ENCODE measurements at places on chromosomes 4 and X.

GRCh38 chrX:7133050-7133440 lies 14.5 kb upstream of the STS start:
- DNase-seq = peak; percentile 16

- DNase-seq = no peak
Observed at GRCh38 chrX:55356609-55357008, 91.9 kb upstream of the PAGE3 start.

DNA sequence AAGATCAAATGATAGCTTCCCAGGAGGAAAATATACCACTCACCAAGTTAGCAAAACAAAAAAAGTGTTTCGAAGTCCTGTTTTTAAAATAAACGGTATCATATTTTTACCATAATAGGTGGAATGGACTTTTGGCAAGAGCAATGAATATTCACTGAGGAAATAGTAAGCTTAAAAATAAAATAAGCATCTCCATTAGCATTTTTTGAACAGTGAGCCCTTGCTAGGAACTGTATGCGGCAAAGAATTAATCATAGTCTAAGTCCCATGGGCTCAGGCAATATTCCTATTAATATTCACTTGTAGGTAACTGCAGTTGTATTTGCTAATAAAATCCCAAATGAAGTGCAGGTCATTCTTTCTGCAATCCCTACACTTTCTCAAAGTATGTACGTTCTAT lies 191.7 kb upstream of the GABRA2 start:
- DNase-seq = no peak

- no peak for DNase-seq
Observed at GRCh38 chr4:169975838-169976796, 50.1 kb downstream of the MFAP3L start.

DNA sequence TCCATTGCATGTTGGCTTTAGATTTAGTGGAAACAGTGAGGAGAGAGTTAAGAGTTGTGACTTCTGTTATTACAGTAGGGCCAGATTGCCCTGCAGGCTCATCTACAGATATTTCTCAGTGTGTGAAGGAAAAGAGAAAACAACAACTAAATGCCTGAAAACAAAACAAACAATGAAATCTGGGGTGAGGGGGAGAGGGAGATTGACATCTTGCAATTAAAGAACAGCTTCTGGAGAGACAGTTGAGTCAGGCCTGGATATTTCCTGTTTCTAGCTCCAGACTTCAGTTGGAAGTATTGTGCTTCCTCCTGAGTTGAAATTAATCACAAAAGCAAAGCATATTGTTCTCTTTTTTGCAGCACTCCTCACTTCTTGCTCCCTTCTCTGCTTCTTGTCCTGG lies 108.3 kb upstream of the SCML1 start:
- no peak for DNase-seq

- DNase-seq = no peak
Observed at GRCh38 chrX:14630733-14631132, 101.4 kb downstream of the GLRA2 start.

DNA sequence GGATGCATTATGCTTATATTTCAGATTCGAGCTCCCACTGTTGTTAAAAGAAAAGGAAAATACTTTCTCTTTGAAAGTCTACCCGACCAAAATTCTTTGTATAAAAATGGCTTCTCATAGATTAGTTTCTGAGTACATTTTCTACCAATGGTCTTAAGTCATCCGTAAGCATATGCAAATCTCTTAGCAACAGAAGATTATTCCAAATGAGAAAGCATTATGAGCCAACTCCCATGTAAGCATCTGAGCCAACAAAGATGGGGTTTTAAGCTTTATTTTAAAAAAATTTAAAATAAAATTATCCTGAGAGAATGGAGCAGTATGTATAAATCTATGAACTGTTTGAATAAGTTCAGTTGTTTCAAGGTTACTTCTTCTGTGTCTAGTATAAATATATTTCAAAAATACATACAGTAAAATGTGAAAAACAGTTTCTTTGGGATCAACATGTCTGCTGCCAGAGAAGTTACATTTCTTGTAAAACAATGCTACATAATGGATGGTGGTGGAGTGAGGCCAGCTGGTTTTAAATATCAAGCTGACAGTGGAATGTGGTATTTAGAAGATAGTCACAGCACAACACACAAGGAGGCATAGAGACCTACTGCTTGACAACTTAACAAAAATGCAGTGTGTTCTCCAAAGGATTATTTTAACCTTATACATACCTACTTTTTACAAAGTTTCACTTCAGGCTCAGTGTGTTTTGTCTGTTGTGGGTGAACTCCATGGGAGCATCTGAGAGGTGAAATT lies 199.5 kb upstream of the DIPK2B start:
- DNase-seq = peak; percentile 9

- DNase-seq = peak; percentile 7
Observed at GRCh38 chr4:37516057-37516775, 170.0 kb downstream of the RELL1 start.

GRCh38 chrX:49220100-49220499 lies 13.0 kb downstream of the CACNA1F start:
- no peak for DNase-seq

- peak; percentile 6 for DNase-seq
Observed at GRCh38 chr4:177016541-177017141, 223.9 kb upstream of the VEGFC start.

- no peak for DNase-seq
Observed at GRCh38 chr4:6926081-6926480, 16.5 kb downstream of the TBC1D14 start.

DNA sequence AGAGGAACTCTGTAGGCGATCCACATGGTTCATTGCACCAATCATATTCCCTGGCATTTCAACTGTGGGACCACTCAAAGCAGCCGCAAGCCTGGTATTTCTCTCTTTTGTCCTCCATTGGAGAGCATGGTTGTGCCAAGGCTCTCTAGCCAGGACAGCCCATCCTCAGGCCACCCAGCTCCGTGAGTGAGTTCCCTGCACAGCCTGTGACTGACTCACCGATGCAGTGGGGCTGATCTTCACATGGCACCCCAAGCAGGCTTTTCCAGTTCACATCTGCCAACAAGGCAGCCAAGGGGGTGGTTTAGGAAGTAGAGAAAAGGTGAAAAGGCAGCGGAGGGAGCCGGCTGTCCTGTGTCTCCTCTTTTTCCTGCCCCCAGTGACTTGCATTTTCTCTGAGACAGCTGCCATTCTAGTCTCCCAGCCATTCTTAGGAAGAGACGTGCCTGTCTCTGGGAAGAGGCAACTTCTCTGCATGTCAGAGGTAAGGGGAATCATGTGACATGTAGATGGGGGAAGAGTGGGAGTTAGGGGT lies 69.2 kb downstream of the MID1IP1 start:
- no peak for DNase-seq

GRCh38 chr4:39667706-39668105 lies 29.0 kb upstream of the SMIM14 start:
- no peak for DNase-seq

DNA sequence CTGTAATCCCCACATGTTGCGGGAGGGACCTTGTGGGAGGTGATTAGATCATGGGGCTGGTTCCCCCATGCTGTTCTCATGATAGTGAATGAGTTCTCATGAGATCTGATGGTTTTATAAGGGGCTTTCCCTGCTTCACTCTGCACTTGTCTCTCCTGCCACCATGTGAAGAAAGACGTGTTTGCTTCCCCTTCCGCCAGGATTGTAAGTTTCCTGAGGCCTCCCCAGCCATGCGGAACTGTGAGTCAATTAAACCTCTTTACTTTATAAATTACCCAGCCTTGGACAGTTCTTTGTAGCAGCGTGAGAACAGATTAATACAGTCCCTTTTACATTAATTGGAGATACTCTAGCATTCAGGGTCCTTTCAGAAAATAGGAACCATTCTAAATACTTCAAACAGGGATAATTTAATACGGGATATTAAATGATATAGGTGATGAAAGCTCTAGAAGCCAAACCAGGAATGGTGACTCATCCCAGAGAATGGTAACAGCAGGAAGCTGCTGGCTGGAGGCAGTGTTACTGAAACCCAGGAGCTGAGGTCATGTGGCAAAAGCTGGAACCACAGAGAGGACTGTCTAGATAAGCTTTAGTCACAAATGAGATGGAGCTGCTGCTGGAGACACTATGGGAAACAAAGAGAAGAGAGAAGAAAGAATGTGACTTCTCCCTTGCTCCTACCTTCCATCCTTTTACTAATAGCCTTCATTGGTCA lies 57.3 kb downstream of the GSTCD start:
- peak; percentile 84 for DNase-seq

DNA sequence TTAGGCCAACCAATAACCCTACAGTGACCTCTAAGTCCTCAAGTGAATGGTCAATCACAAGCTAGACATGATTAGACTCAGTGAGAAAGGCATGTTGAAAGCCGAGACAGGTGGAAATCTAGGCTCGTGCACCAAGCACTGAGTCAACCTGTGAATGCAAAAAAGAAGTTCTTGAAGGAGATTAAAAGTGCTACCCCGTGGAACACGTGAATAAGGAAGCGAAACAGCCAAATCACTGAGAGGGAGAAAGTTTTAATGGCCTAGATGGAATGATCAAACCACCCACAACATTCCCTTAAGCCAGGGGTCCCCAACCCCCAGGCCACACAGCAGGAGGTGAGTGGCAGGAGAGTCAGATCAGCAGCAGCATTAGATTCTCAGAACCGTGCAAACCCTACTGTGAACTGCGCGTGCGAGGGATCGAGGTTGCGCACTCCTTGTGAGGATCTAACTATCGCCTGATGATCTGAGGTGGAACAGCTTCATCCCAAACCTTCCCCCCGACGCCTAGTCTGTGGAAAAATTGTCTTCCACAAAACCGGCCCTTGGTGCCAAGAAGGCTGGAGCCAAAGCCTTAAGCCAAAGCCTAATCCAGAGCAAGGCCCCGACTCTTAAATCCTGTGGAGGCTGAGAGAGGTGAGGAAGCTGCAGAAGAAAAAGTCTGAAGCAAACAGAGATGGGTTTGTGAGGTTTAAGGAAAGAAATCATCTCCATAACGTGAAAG lies 19.5 kb upstream of the PDE6B start:
- DNase-seq = no peak

DNA sequence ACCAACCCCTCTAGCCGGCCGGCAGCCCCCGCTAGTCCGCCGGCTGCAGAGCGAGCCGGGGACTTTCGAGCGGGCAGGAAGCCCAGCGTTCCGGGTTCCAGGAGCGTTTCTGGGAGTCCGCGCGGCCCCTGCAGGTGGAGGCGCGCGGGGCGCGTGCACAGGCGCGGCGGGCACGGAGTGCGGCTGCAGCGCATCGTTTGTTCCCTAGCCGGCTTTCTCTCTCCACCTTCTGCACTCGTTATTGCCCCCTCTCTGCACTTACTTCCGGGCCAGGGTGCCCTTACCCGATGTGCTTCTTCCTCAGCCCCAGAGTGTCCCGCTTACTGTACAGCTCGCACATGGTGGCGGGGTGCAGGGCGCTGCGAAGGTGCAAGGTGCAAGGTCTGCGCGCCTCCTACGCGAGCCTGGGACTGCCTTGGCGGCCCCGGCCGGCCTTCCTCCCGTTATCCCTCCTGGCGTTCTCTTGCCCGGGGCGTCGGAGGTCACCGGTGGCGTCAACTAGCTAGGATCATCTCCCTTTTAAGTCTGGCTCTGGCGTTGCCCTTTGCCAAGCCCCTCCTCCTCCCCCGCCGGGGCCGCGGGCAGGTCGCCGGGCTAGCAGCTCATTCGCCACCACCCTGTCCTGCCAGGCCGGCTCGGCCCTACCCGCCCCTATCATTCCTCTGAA lies at the start of gene ETNPPL:
TSS of gene ETNPPL (minus strand) at position 495 of the 667 bp plus-strand sequence. CDS start at position 340, 155 bp downstream.
- DNase-seq = no peak

GRCh38 chr4:152434011-152434410 lies 101.9 kb downstream of the FBXW7 start:
- no peak for DNase-seq

GRCh38 chr4:26896636-26897035 lies 36.0 kb downstream of the STIM2 start:
- peak; percentile 15 for DNase-seq

- DNase-seq = no peak
Observed at GRCh38 chrX:10952619-10953018, 158.5 kb upstream of the HCCS start.

DNA sequence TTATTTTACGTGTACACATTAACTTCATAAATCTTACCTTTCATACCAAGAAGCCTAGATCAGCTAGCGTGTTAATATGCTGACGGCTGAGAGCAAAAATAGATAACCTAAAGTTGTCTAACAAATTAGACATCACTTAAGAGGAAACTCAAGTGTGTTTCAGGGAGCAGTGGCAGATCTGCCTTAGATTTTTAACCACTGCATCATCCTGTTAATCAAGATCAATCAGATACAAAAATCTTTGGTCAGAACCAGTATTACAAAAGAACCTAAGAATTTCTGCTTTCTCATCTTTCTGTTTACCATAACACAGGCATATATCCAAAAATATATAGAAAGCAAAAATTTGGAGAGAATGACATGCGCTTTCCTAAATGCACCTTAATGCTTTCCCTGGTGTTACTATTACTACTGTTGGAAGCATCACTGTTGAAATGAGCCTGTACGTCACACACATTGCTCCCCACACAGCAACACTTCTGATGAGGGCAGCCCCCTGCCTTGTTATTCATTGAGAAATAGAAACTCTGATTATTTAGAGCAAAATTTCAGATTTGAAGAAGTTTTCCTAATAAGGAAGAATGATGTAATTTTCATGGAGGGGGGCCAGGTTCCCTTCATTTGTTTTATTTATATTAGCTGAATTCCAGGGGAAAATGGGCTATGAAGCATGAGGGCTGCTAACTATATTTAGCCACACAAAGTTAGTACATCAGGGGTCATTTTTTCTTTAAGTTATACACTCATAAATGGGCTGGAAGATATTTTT lies 152.3 kb downstream of the CBR4 start:
- DNase-seq = no peak

GRCh38 chr4:40840985-40841571 lies 91.3 kb downstream of the NSUN7 start:
- peak; percentile 76 for DNase-seq

- no peak for DNase-seq
Observed at GRCh38 chr4:8030121-8030781, 90.6 kb upstream of the AFAP1 start.

DNA sequence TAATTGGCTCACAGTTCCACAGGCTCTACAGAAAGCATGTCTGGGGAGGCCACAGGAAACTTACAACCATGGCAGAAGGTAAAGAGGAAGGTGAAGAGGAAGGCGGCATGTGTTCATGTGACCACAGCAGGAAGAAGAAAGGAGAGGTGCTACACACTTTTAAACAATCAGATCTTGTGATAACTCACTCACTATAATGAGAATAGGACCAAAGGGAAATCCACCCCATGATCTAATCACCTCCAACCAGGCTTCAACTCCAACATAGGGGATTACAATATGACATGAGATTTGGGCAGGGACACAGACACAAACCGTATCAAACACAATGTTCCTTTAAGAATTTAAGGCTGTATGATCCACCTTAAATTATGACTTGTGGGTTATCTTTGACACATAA lies 10.5 kb upstream of the PGM2 start:
- no peak for DNase-seq
